HFFc6 (cell line): ENCODE measurements at places on chromosomes 3 and 15.

GRCh38 chr15:64527263-64527984, 67.0 kb downstream of the ZNF609 start:
- H3K27ac ChIP-seq = peak overlapping the region; percentile 83
- peak overlapping the region; percentile 16 for H3K4me3 ChIP-seq
- peaks cover 61% of the 10 kb centered on the region for H3K4me1 ChIP-seq
- H3K27me3 ChIP-seq = no peaks in the 10 kb centered on the region
- DNase-seq = peak; percentile 68

DNA sequence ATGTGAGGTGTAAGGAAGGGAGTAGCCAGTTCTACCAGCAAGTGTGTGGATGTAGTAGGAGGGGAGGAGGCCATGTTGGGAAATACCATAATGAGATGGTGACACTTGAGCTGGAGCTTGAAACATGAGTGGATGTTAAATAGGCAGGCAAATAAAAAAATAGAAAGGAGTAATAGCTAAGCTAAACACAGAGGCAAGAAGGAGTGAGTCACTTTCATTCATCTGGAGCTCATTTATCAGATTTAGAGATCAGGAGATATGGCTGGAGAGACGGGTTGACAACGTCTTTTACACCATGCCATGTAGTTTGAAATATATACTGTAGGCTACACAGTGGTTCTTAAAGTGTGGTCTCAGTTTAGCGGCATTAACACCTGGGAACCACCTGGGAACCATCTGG, 390.5 kb downstream of the DIPK2A start:
- no peaks in the 10 kb centered on the region for H3K4me1 ChIP-seq
- no peak overlapping the region for H3K4me3 ChIP-seq
- H3K36me3 ChIP-seq = no peaks in the 10 kb centered on the region

DNA sequence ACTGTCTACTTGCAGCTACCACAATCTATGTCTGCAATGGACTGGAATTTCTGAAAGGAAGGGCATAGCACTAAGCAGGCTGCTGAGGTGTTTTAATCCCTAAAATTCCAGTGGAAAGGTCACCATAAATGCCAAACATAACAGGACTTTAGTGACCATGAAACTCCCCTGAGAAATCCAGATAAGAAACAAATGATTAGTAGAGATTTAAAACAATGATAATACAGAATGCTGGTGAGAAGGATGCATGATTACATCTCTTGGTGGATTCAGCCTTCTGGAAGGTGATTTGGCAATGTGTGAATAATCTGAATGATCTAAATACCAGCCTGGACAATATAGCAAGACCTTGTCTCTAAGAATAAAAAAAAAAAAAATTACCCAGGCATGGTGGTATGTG, 475.0 kb upstream of the CBLB start:
- no peak overlapping the region for H3K4me3 ChIP-seq
- DNase-seq = no peak
- no peak overlapping the region for H3K27ac ChIP-seq
- H3K4me1 ChIP-seq = peaks cover 36% of the 10 kb centered on the region

GRCh38 chr15:80123034-80123433, 29.8 kb upstream of the FAH start:
- no peak for DNase-seq
- peaks cover 19% of the 10 kb centered on the region for H3K4me1 ChIP-seq
- no peaks in the 10 kb centered on the region for H3K27me3 ChIP-seq
- peaks cover 24% of the 10 kb centered on the region for H3K36me3 ChIP-seq
- H3K4me3 ChIP-seq = no peak overlapping the region
- no peak overlapping the region for H3K27ac ChIP-seq
